Mucosa of gallbladder (tissue), 1 donor: ENCODE measurements at places on chromosomes 1 and 21.

GRCh38 chr1:32695098-32695904 lies 7.3 kb downstream of the SYNC start:
- DNase-seq, result peak; percentile 75

DNA sequence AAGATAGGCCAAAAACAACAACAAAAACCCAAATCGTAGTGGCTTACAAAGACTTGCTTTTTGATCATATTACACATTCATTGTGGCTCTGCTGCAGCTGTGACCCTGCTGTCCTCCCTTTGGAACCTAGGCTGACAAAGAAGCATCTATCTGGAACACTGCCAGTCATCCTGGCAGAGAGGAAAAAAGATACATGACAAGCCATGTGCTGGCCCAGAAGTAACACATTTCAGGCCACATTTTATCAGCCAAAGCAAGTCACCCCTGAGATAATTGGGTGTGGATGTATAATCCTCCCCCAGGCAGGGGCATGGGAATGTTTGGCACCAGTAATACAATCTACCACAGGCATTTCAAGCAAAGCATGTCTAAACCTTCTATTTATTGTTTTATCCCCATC lies 37.2 kb upstream of the AGO1 start:
- DNase-seq, result no peak

DNA sequence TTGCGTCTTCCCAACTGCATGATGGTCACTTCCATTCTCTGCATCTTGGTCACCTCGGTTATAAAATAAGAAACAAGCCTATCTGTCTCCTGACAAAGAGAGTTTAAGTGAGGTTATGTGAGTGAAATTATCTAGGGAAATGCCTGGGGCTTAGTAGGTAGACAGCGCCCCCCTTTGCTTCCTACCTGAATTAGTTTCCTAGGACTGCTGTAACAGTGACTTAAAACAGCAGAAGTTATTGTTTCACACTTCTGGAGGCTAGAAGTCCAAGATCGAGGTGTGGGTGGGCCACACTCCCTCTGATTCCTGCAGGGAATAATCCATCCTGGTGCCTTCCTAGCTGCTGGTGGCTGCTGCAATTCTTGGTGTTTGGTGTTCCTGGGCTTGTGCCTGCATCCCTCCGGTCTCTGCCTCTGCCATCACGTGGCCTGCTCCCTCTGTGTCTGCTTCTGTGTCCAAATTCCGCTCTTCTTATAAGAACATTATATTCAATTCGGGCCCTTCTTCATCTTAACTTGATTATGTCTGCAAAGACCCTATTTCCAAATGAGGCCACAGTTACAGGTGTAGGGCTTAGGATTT lies 92.6 kb downstream of the IGSF21 start:
- DNase-seq, result no peak

DNA sequence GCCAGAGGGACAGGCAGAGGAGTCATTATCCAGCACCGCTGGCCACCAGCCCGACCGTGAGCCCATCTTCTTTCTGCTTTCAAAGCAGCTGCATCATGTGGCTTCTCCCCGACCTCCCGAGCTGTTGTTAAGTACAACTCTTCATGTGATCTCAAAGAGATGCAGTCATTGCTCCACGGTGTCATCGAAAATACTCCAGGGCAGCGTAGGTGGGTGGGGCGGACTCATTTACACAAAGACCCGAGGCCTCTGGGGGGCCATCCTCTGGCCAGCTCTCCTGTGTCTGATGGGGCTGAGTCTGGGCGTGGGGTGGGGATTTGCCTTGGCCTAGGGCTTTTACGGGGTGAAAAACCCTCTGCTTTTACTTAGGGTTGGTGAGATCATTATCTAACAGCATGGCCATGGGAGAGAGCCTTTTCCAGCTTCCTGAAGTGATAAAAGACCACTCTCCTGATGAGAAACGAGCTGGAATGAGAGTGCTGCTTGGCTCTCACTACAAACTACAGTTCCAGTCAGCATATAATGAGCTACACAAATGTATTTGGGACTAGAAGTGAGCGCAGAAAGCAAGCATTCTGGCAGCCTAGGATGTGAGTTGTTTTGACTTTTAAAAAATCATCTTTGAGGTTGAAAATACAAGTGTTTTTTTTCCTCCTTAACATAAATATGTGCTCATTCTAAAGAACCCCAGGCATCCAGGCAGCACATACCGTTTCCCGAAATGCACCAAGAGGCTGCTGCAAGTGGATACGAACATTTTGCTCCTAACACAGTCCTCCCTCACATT lies 165.0 kb downstream of the RHOU start:
- DNase-seq, result no peak

DNA sequence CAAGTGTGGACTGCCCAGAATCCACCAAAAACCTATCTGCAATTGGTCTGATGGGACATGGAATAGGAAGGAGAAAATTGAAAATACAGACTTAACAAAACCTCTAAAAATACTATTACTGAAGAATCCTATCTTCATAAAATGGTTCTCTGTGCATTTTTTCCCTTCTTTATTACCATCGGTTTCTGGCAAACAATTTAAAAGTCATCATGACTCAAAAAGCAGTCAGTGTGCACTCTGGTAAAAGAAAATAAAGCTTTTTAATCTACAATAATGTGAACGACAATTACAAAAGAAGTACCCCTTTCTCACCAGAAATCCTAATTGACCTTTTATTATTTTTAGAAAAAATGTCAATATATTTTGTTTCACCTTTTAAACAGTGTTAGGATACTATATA lies 186.3 kb downstream of the TPR start:
- no peak for DNase-seq

- no peak for DNase-seq
Observed at GRCh38 chr21:16540966-16541727, 811.4 kb downstream of the USP25 start.

DNA sequence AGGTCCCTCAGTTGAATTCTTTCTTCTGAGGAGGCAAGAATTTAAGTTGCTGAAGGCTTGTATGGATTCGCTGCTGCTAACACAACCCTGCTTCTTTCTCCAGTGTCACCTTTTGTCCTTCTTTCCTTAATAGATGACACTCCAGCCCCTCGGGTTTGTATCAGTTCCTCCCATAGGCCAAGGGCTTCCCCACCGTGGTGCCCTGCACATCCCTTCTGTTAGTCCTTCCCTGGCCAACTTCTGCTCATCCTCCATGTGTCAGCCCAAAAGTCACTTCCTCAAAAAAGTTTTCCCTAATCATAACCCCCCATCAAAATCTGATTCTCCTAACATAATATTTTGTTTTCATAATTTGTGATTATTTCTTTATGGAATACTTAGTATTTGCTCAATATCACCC lies 190.4 kb downstream of the RHOU start:
- no peak for DNase-seq

GRCh38 chr1:161866241-161866640 lies 100.1 kb downstream of the ATF6 start:
- DNase-seq, result no peak
